ENCODE measurements at places on chromosomes 1 and 21. TPM values are rescaled to one million over a fixed set of nuclear protein-coding genes. Genes with fewer than 3 reads are reported as not detected.

- DNase-seq, result no peak
Measured at GRCh38 chr1:216221260-216221700, 202.0 kb downstream of the USH2A start.

Gene ANGPTL1
- total RNA-seq, result 0.09 TPM

Gene CCDC181
- total RNA-seq, result not detected

- DNase-seq, result no peak
Measured at GRCh38 chr21:46055863-46056281, 42.0 kb upstream of the COL6A2 start.

Gene CRP
- total RNA-seq, result 1.7 TPM

DNA sequence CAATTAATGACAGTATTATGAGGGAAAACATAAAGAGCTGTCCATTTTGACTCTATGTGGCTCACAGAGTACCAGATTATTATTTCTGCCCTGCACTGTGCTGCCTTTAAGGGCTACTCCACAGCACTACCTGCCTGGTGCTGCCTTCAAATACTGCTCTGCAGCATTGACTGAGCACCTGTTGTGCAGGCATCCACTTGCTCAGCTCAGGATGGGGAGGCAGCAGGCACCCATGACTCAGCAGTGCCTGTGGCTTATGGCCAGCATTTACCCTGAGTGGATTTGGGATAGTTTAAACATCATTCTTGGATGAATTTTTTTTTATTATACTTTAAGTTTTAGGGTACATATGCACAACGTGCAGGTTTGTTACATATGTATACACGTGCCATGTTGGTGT is 953 bp upstream of the KPRP start:
- DNase-seq, result no peak

GRCh38 chr21:42490720-42491119 is 5.3 kb downstream of the RSPH1 start:
- DNase-seq, result no peak

Gene DIPK1A
- 16.0 TPM for total RNA-seq

- DNase-seq, result no peak
Measured at GRCh38 chr1:19564366-19564765, 79.0 kb upstream of the CAPZB start.

Gene CBS
- 5.5 TPM for total RNA-seq

Gene LYSMD1
- 2.3 TPM for total RNA-seq

- DNase-seq, result no peak
Measured at GRCh38 chr1:94606471-94606870, 64.9 kb upstream of the F3 start.

Gene TAS1R1
- not detected for total RNA-seq

Gene SIK1
- total RNA-seq, result 6.9 TPM

GRCh38 chr1:235725434-235725833 is 75.8 kb upstream of the GNG4 start:
- no peak for DNase-seq

GRCh38 chr1:7490576-7490975 is 280.5 kb upstream of the VAMP3 start:
- DNase-seq, result no peak

DNA sequence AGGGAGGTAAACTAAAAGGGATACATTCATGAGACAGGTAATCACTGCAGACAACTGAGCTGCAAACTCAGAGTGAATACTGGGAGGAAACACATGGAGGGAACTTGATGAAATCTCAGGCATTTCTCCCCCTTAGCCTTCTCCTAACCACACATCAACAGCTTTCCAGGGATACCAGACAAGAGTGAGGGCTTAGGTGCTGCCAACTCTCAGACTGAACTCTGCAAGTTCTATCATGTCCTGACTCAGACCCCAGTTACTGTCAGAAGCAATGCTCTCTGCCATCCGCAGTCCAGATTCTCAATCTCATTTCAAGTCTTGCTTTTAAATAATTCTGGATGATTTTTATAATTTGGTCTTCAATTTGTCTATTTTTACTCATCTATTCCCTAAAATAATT is 267.3 kb downstream of the LTN1 start:
- no peak for DNase-seq

Gene CDA
- not detected for total RNA-seq

DNA sequence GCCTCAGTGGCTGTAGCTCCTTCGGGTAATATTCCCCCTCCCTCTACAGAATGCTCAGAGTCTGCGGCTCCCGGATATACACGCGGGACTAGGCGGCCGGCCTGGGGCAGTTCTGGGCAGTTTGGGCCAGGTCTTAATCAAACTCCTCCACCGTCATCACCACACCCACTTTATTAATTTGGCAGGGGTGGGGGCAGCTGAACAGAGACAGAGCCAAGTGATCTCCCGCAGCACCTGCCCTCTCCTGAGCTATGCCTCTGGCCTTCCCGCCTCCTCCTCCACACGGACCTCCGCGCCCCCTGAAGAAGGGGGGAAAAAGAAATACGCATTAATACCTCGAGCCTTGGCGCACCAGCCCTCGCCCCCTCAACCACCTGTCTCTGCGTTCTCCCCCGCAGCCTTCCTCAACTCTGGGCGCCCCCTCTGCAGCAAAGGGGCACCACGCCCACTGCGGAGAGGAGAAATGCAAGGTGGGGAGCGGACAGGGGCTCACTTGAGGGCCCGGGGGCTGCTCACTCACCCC is 42.6 kb downstream of the CD34 start:
- DNase-seq, result no peak

Gene COL24A1
- total RNA-seq, result 0.06 TPM

- no peak for DNase-seq
Measured at GRCh38 chr1:214993419-214993818, 89.1 kb upstream of the KCNK2 start.

Gene C1orf94
- total RNA-seq, result not detected

DNA sequence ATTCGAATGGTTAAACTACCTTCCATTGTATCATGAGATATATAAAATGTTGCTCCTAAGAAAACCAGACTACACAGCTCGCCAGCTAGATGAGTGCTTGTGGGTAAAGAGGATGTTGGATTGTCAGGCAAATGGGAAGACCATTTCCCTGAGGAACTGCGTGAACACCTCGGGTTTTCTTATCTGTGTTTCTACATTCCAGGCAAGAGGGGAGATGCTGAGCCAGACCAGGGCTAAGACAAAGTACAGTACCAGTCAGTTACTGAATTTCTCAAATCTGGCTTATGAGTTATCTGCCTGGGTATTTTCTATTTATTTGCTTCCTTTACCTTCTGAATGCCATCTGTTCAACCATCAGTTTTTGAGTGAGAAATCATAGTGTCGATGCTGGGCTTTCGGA is 170.8 kb downstream of the PLA2G4A start:
- no peak for DNase-seq

Gene MYCL
- 0.15 TPM for total RNA-seq

Gene PPFIA4
- total RNA-seq, result 2.0 TPM

DNA sequence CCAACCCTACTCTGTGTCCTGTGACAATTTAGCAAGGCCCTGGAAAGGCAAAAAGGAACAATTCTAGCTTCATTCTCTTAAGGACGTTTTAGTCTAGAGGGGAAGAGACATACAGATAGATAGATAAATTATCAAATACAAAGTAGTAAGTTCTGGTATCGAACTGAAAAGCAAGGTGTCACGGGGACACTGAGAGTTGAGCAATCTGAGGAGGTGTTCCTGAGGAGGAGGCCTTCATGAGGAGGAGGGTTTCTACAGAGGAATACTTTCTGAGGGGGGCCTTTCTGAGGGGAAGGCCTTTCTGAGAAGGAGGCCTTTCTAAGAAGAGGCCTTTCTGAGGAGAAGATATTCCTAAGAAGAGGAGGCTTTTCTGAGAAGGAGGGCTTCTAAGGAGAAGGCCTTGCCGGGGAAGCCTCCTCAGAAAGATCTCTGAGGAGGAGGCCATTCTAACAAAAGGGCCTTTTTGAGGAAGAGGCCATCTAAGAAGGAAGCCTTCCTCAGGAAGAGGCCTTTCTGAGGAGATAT is 155.9 kb upstream of the COA6 start:
- DNase-seq, result no peak

Gene SLC30A2
- total RNA-seq, result not detected

DNA sequence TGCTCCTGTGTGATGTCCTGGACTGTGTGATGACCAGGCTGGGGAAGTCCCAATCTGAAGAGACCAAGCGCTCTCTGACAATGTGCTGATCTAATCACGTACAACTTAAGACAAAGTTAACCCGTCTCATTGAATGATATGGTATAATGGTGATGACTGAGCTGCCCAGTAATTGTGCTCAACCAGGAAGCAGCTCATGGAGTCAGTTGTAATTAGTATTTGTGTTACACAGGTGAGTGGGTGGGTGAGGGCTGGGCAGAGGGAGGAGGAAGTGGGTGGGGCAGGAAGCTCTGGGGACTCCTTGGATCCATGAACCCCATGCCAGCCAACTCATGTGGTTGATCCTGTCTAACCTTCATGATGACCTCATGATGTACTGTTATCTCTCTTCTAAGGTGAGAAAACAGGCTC is 8.7 kb upstream of the ECE1 start:
- DNase-seq, result no peak

Gene GREM2
- 0.41 TPM for total RNA-seq

Gene LENEP
- total RNA-seq, result 1.6 TPM

DNA sequence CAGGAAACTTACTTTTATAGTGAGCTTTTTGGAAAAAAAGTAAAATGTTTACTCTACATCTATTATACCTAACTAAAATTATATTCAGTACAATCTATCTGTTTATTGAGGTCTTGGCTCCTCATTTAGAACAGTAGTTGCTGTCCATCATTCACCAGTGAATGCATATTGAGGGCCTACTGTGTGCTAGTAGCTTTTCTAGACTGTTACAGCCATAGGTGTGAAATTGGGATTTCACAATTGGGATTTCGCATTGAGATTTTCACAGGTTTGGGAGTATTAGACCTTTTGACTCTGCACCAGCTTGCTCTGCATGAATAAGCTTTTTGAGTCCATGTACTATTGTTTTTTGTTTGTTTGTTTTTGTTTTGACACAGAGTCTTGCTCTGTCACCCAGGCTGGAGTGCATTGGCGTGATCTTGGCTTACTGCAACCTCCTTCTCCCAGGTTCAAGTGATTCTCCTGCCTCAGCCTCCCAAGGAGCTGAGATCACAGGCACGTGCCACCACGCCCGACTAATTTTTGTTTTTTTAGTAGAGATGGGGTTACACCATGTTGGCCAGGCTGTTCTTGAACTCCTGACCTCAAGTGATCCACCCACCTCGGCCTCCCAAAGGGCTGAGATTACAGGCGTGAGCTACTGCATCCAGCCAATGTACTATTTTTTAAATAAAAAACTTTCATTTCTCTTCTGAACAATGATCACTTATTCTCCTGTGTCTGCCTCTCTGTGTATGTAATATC is 47.2 kb upstream of the ERRFI1 start:
- DNase-seq, result no peak

GRCh38 chr1:99207216-99207615 is 57.1 kb upstream of the PLPPR4 start:
- DNase-seq, result no peak

Gene KRTAP12-2
- not detected for total RNA-seq

Gene CCDC17
- 7.5 TPM for total RNA-seq

- DNase-seq, result no peak
Measured at GRCh38 chr1:26690576-26691031, 5.2 kb upstream of the ARID1A start.

Gene LCE3D
- total RNA-seq, result not detected

- peak; percentile 26 for DNase-seq
Measured at GRCh38 chr1:39799770-39800470, 11.3 kb upstream of the BMP8B start.

DNA sequence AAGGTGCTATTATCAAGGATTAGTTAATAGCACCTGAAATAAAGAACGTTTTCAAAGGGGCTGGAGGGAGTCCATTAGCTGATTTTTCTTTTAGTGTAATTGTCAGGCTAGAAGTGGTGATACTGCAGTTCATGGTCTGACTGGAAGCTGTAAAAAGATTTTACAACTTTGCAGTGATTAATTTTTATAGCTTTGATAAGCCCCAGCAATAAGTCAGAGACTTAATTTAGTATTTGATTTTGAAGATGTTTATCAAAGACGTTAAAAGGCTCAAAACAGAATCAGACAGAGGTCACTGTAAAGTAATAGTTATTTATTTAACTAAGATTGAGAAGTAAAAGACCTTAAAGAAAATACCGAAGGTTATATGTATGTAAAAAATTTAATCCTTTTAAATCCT is 165.5 kb upstream of the FMN2 start:
- no peak for DNase-seq

DNA sequence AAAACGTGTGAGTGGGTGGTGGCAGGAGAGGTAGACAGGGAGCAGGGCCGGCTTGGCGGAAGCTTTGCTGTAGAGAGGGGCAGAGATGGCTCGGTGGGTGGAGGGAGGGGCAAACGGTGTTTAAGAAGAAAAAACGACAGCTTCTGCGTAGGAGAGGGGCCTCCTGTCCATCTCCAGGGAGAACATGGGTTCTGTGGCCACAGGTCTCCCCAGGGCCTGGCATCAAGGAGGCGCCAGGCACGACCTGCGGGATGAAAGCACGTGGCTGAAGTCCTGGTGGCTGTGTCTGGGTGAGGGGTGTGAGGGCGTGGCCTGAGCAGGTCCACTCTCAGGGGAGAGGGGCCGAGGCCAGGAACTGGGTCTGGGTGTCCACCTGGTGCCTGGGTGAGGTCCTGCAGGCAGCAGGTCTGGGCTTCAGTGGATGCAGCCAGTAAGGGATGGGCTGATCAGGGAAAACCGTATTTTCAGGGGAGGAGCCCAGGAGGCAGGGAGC is 940 bp upstream of the PRKCZ start:
- DNase-seq, result no peak

- no peak for DNase-seq
Measured at GRCh38 chr21:44511219-44511937, 28.6 kb downstream of the KRTAP10-1 start.

Gene NID1
- total RNA-seq, result 0.30 TPM

Gene ZNF683
- 1.4 TPM for total RNA-seq

DNA sequence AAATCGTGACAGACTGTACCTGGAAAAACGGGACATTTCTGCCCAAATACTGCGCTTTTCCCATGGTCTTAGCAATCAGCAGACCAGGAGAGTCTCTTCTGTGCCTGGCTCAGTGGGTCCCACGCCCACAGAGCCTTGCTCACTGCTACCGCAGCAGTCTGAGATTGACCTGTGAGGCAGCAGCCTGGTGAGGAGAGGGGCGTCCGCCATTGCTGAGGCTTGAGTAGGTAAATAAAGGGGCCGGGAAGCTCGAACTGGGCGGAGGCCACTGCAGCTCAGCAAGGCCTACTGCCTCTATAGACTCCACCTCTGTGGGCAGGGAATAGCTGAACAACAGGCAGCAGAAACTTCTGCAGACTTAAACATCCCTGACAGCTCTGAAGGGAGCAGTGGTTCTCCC is 203.1 kb downstream of the DENND1B start:
- DNase-seq, result no peak

Gene BARHL2
- total RNA-seq, result not detected

- DNase-seq, result no peak
Measured at GRCh38 chr1:81915937-81916336, 115.2 kb downstream of the ADGRL2 start.

DNA sequence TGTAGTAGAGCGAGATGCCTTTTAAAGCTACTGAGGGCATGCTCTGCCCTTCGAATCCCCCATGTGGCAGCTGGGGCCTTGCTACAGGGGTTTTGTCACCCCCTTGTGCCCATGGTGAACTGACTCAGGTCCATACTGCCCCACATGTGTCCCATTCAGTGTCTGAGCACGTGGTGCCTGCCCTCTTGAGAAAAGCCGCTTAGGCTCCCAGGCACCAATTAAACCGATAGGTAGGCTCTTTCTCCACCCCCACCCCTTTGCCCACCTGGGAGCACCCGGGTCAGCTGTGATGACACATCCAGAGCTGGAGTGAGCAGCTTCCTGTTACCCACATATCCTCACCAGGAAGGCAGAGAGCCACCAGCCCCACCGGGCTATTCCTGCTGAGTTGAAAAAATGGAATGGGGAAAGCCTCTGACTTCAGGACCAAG is 30.5 kb downstream of the TMCC2 start:
- no peak for DNase-seq

GRCh38 chr1:199474738-199475137 is 552.8 kb upstream of the NR5A2 start:
- DNase-seq, result no peak
